ENCODE measurements at places on chromosomes 2 and 18. TPM values are rescaled to one million over a fixed set of nuclear protein-coding genes. Genes with fewer than 3 reads are reported as not detected.
A peak's percentile ranks its signal among the peaks of the same experiment; 100 is the strongest.

DNA sequence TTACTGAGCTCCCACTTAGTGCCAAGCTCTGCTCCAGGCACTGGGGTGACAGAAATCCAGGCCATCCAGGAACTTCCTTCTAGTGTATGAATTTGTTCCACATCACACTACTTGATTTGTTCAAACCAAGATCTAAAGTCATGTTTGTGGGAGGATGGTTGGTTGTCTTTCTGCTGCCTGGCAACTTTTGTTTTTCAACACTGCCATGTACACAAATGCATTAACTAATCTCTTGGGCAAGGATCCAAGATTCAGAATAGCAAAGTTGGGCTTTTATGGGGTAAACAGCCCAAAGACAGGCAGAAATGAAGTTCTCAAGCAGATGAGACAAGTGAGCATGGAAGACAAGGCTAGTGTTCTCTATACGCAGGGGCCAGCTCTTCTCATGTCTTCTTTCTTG, 53.4 kb upstream of the PROKR1 start:
- no peak overlapping the region for H3K27ac ChIP-seq
- peaks cover 4% of the 10 kb centered on the region for H3K4me1 ChIP-seq
- H3K27me3 ChIP-seq = no peaks in the 10 kb centered on the region
- no peak overlapping the region for H3K4me3 ChIP-seq
- no peaks in the 10 kb centered on the region for H3K36me3 ChIP-seq

DNA sequence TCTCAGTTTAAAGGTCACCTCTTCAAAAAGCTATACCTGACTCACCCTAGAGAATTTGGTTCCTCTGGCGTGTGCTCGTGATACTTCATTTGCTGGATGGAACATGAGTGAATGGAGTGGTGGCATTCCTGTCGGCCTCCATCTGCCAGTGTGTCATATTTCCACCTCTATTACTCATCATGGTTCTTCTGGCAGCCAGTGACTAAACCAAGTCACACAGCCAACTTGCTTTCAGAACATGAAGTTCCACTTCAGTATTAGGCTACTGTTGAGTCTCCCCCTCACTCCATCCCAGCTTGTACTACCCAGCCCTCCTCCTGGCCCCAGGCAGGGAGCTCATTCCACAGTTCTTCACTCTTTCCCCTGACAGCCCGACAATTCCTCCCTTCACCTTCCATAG, 169.8 kb downstream of the MREG start:
- DNase-seq = peak; percentile 14
- no peaks in the 10 kb centered on the region for H3K36me3 ChIP-seq
- no peak overlapping the region for H3K27ac ChIP-seq

DNA sequence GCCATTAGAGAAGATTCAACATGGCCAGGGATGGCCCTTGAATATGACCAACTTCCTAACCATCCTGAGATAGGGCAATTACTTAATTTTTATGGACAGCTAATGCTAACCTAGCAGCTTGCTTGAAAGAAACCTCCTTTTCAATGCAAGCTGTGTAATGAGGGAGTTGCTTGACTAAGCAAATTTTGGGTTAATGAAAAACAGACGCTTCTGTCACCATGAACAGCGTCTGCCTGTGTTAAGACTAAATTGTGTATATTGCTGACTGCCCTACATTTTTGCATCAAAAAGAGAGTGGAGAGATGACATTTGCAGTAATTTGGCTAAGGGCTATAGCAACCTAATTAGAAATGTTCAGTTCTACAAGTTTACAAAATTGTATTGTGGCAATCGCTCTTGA, 319.2 kb upstream of the LRATD1 start:
- H3K27ac ChIP-seq = no peak overlapping the region
- no peak for DNase-seq
- H3K4me3 ChIP-seq = no peak overlapping the region
- no peaks in the 10 kb centered on the region for H3K4me1 ChIP-seq
- H3K27me3 ChIP-seq = peaks cover 2% of the 10 kb centered on the region

DNA sequence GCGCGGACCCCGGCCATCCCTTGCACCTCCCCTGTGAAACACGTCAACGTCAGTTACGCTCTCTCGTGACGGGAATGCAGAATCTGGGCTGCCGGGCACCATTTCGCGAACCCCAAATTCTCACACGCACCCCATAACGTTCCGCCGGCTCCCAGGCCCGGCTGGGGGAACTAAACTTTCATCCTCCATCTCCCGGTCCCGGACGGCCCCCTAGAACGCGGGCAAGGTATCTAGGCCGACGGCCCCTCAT, 544 bp downstream of the DNAJC27 start:
- H3K36me3 ChIP-seq = peaks cover 8% of the 10 kb centered on the region
- peaks cover 17% of the 10 kb centered on the region for H3K4me1 ChIP-seq
- peak overlapping the region; percentile 99 for H3K27ac ChIP-seq
- peak; percentile 66 for DNase-seq
- H3K27me3 ChIP-seq = no peaks in the 10 kb centered on the region
- peak overlapping the region; percentile 86 for H3K4me3 ChIP-seq

The CHRNG gene
- total RNA-seq = not detected

The OTX1 gene
- not detected for total RNA-seq

The GATA6 gene
- not detected for total RNA-seq
